ENCODE measurements at places on chromosomes 5 and 9.

GRCh38 chr9:127121628-127122175, 733 bp downstream of the ANGPTL2 start:
- no peak for DNase-seq

- DNase-seq, result no peak
Measured at GRCh38 chr5:15993334-15993733, 186.3 kb downstream of the MARCHF11 start.

GRCh38 chr5:134263801-134264200, 37.9 kb upstream of the PPP2CA start:
- no peak for DNase-seq

DNA sequence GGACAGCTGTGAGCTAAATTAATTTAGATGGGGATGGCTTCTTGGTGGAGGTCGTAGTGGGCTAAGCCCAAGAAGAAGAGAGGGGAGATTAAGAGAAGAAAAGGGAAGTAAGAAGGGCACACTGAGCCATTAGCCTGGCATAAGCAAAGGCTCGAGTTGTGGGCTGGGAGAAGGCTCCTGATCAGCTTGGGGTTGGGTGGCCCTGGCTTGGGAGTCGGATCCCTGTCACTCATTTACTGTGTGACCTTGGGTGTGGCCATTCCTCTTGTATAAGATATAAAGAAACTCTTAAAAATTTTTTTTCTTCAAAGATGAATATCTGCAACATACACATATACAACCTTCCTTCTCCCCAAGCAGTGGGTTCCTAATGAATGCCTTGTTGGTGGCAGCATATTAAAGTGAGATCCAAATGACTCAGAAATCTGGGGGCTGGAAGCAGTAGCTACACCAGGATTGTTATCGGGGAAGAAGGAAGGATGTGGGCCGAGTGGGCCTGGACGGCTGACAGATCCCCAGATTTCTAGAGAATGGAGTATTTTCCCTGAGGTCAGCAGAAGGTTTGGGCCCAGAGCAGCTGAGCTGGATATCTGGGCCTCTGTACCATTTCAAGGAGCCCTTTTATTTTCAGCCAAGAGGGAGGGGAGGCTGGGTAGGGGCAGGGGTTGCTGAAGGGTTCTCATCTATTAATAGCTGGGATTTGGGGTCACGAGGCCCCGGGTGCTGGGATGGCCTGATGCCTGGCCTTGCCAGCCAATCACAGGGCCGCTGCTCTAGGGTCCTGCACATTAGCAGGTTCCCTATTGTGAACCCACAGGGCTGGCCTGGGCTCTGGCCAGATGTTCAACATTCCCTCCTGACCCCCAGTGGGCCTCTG, 52.1 kb downstream of the PPARGC1B start:
- DNase-seq, result no peak

- DNase-seq, result no peak
Measured at GRCh38 chr5:157283434-157283833, 17.5 kb downstream of the CYFIP2 start.

DNA sequence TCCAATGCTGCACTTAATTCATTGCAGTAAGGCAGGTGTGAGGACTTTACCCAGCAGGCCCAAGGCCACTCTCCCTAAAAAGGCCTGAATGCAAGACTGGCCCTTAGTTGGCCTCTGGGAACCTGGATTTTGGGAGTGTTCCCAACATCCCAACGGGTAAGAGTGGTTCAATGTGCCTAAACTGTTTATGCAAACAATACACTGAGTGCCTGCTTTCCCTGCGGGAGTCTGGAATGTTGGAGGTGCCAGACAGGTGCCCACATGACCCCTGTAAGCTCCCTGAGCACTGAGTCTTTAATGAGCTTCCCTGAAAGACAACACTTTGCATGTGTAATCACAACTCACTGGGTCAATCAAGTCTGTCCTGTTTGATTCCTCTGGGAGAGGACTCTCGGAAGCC, 37.4 kb downstream of the NSUN2 start:
- no peak for DNase-seq

GRCh38 chr5:163885117-163885516, 379.7 kb downstream of the MAT2B start:
- DNase-seq, result no peak

DNA sequence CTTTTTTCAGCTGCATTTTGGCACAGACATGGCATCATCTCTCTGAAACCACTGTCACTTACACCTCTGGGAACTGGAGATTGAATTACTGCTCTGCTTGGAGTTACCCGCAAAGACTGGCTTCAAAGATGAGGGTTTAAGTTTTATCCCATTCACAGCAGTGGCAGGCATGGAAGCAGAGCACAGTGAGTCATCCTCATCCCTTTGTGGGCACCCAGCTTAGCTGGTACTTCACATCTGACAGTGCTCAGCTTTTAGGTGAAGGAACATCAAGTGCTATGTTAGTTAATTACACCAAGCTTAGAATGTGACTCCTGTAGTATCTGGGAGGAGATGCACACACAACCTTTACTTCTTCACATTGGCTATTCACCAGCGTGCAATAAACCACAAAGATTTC, 24.8 kb upstream of the ALDH1A1 start:
- no peak for DNase-seq

DNA sequence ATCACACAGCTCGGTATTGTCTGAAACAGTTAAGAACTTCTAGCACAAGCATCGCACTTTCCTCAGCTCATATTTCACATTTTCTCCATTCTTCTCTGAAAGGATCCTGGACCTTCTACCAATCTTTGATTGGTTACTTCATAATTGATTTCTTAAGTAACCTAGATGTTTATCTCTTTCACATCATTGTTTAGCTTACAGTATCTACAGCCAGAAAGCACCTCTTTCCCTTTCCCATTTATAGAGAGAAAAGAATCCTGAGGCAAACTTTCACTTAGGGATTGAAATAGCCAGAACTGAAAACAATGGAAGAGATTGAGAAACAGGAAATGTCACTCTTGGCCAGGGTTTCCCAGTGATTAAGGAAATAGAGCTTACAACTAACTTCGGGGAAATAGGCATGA, 2.5 kb downstream of the IL33 start:
- DNase-seq, result no peak

DNA sequence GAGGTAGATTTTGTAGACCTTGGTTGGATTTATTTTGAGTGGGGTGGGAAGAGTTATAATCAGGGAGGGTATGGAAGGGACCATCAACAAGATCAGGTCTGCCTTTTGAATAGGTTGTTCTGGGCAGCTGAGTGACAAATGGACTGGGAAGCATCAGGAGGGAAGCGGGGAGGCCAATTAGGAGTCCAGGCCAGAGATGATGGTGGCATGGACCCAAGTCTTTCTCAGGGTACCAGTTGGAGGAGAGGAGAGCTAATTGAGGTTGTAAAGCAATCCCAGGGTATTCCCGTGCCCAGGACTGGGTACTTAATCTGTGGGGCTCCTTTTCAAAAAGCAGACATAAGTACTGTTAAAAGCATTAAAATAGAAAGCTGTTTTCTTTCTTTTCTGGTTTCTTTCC, 88.9 kb downstream of the ARHGAP26 start:
- DNase-seq, result no peak

DNA sequence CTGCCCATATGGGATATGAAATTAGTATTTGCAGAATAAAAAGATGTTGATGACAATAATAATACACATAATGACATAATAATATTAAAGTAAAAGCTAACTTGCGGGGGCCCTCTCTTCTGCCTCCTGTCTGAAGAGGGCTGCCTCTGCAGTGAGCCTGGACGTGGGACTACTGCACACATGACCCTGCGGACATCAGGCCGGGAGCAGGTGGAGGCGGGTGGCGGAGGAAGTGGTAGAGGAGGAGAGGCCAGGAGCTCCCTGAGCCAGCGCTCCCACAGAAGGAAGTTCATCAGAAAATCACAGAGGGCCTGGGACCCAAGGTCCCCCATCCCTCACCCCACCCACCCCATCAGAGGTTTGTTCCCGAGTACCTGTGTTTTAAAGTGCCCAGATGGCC, 60.5 kb downstream of the ROPN1L start:
- DNase-seq, result no peak

DNA sequence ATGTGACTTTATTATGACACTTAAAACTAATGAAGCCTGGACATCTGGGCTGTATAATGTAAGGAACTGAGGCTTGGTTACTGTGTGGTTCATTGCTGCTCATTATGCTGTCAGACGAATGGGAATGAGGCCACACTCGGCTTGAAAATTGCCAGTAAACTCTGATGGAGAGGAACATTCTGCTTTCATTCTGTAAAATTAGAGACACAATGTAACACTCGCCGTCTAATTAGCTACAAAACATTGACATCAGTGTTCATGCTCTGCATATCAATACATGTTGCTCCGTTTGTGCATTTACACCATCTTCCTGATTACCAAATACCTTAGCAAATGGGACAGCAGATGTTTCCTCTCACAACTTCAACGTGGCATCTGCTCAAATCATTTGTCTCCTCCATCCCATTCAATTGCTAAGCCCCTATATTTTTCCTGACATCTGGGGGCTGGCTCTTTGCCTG, 133.0 kb downstream of the SLC28A3 start:
- no peak for DNase-seq

DNA sequence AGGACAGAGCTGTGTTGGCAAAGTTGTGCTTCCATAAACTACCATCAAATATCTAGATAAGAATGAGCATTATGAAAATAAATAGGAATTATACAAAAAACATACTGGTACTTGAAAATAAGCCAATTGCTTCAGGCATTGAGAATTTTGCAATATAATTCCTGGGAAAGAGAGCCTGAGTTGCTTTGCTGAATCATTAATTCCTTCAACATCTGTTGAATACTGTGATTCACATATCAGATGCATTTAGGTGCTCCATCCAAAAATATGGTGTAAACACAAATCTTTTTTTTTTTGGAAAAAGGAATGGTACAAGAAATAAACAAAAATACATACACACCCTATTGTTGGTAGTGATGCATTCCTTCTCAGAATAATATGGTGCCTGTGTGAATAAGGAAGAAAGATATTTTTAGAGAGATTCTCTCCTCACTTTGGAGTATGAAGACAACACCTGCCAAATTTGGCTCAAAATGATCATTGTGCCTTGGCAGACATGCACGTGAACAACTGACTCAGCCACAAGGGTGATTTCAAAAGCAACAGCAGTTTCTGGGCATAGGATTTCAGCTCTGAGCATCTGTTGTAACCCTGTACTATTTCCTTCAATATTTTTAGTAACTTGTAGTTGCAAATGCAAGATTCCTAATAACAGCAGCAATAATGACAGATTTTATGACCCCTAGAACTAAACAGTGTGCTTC, 96.7 kb downstream of the CAVIN4 start:
- no peak for DNase-seq

DNA sequence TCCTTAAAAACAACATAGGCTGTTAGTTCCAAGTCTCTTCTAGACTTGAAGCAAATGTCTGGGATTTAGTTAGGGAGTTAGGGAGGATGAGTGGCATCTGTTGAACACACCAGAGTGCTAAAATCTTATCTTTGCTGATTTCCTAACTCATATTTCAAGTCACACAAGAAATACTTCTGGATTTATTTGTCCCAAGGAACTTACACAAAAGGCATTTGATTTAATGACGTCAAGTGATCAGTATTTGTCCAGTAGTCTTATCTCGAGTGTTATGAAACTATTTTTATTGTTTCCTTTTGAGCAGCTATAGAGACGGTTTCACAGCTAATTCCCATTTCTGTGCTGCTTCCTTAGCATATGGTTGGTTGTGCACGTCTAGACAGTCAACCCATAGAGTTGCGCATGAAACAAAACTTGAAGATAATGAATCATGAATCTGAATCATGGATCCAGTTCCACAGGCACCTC, 140.5 kb upstream of the TUT7 start:
- DNase-seq, result no peak

DNA sequence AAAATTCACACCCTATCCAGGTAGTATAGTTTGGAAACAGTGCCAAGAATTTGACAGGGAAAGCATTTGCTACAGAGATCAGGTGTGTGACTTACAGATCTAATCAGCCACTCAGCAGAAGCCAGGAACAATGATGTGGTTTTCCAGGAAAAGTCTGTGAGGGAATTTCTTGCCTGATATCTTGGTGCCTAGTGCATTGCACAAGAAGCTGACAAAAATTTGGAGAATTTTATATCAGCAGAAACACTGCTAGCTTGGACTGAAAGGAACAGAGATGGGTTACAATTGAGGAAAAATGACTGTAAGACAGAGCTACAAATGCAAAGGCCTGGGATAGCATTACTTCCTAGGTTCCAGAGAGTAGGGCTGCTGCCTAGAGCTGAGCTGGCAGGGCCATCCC, 658.1 kb upstream of the CHD1 start:
- DNase-seq, result no peak

- DNase-seq, result no peak
Measured at GRCh38 chr9:134267881-134268724, 58.2 kb upstream of the RXRA start.

DNA sequence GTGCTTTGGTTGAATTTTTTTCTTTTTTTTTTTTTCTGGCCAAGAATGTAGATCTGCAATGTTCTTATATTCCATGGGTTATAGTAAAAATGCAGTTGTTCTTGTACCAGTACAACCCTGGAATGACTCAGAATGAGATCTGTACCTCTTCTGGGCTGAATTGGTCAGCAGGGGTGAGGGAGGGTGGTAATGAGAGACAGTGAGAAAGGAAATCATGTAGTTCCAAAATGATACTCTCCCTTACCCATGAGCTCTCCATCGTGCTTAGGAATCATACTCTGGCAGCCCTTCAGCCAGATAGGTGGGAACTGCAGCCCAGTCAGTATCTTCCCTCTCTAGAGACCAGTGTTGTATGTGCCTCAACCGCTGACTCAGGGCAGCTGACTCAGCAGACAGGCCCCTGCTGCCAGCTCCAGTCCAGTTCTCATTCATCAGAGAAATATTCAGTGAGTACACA, 2.1 kb upstream of the GLIS3 start:
- DNase-seq, result no peak

DNA sequence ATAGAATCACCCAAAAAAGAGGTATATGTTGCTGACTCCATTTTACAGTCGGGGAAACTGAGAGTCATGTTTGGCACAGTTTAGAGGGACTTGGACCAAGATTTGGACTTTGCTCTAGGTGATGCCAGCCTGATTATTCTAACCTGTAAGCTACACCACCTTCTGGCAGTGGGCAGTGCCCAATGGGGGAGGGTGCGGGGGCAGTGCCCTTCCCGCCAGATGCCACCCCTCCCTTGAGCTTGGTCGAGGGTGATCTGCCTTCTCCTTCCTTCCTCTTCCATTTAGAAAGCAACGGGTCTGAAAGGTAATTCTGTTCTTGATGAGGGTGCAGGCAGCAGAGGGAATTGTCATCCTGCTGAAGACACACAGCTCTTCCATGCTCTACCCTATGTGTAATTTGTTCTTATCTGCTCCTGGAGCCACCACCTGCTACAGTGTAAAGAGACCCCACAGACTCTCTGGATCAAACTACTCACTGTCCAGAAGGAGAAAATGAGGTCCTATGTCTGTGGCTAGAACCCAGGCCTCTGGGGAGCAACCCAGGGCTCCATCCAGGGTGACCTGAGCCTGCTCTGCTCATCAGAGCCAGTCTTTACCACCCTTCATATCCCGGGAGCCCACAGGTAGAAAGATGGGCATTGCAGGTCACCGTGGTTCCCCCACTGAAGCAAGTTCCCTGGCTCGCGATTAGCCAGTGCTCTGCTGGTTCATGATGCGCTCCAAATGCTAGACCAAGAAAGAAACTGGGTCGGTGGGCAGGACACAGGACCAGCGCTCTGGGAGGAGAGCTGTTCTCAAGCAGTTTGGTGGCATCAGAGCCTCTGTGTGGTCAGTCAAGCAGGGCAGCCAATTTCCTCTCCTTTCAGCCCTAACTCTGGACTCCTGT, 156.2 kb downstream of the RGS3 start:
- no peak for DNase-seq
